Fibroblast of skin of right biceps (primary cell): ENCODE measurements at places on chromosomes 12 and 14.
A peak's percentile ranks its signal among the peaks of the same experiment; 100 is the strongest.

DNA sequence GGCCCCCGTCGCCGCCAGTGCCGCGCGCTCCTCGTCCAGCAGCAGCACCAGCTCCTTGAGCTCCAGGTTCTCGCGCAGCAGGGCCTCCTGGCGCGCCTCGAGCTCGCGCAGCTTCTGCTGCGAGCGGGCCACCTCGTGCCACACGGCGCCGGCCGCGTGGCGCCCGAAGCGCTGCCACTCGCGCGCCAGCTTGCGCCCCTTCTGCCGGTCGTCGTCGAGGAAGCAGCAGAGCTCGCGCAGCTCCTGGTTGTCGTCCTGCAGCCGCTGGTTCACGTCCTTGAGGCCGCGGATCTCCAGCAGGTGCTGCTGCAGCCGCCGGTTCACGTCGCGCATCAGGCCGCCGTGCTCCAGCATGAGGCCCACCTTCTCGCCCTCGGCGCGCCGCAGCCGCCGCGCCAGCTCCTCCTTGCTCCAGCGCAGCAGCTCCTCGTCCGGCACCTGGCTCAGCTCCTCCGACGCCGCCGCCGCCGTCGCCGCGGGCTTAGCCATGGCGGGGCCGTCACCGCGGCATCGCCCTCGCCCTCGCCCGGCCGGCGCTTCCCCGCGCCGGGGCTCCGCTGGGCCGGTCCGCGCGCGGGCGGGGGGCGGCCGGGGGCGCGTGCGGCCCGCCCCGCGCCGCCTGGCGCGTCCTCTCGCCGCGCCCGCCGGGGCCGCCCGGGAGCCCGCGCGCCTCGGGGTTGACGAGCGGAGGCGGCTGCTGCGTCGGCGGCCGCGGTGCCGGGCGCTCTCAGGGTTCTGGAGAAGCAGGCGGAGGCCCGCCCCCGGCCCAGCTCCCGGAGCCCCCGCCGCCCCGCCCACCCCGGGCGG, at the start of gene CCDC85C:
CCDC85C (minus strand) TSS at position 737 of the 807 bp plus-strand sequence; CDS start at position 489, 248 bp downstream.
- peak; percentile 49 for DNase-seq

- no peak for DNase-seq
Measured at GRCh38 chr12:6824085-6824775, 2.6 kb downstream of the GPR162 start.

DNA sequence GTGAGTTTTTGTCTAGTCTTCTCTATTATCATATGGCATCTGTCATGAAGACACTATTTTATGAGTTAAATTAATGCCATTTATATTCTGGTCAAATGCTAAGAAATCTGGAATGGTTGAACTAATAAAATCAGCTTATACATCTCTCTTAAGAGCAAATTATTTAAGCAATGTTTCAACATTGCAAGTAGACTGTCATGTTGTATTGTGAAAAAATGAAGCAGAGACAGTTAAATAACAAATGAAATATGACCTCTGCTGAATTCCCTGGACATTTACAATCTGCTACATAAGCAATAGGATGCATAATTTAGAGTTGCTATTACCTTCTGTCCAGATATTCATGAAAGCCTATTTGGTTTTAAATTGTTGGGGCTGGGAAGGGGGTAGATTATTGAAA, 30.6 kb downstream of the NAV3 start:
- DNase-seq: no peak

DNA sequence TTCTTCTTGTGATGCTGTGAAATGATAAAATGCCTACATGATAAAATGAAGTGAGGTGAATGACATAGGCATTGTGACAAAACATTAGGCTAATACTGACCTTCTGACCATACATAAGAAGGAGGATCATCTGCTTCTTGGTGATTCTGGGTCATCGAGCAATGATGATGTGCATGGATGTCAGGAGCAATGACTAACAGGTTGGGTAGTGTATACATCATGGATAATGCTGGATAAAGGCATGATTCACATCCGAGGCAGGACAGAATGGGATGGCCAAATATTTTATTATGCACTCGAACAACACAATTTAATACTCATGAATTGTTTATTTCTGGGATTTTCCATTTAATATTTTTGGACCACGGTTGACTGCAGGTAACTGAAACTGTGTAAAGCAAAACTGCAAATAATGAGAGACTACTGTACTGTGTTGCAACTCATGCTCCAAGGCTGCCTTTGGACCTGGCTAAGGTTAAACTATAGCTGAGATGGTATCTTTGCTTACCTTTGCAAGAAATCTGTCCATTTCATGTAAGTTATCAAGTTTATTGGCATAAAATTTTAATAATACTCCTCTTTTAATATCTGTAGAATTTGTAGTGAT, 7.6 kb upstream of the SLC25A21 start:
- DNase-seq: no peak

- DNase-seq: no peak
Measured at GRCh38 chr14:105865904-105866840, 339.8 kb downstream of the TMEM121 start.

DNA sequence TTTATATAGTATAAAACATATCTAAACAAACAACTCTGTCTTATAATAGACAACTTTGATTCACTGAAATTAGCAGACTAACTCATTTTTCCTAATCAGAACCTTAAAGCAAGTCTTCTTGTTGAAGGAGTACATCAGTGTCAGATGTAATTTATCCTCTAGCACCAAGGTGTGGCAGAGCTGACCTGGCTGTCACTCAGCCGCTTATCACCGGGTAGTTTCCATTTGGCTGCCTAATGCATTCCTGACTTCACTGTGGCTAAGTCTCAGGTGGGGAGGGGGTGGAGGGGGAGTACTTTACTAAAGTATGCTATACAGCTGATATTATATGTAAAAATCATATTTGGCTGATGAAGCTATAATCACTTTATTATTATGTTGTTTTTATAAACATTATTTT, 339.9 kb upstream of the RGS6 start:
- DNase-seq: no peak

- DNase-seq: no peak
Measured at GRCh38 chr12:1811281-1811947, 9.0 kb upstream of the LRTM2 start.

GRCh38 chr12:95674163-95674562, 116.4 kb downstream of the NTN4 start:
- no peak for DNase-seq

DNA sequence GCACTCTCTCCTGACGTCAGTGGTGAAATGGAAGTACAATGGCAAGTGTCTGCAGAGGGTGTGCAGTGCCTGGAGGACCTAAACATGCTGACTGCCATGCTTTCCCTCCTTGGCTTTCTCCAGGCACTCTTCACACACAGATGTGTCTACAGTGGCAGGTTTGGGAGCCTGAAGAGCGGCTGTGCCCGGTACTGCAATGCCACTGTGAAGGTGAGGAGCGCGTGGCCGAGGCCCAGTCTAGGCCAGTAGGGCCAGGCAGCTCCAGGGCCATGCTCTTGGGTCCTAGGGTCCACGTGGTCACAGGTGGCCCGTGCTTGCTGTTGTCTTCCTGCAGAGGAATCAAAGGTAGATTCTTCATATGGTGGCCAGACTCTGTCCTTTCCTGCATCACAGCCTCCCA, 81.4 kb downstream of the STAB2 start:
- no peak for DNase-seq

DNA sequence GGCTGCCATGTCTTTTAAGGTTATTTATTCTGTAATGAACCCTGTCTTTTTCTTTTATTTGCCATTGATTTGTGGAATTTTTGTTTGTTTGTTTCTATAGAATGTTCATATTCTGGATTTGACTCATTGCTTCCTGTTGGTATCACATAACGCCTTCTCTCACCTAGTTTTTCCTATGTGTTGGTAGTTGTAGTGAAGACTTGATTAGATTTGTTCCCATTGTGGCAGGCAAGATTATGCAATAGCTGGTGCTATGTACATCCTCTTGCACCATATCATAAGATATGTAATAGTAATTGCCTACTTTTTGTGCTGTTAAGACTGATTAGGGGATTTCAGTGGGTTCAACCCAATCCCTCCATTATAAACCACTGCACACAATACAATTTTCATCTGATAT, 3.9 kb upstream of the KRT6B start:
- no peak for DNase-seq

DNA sequence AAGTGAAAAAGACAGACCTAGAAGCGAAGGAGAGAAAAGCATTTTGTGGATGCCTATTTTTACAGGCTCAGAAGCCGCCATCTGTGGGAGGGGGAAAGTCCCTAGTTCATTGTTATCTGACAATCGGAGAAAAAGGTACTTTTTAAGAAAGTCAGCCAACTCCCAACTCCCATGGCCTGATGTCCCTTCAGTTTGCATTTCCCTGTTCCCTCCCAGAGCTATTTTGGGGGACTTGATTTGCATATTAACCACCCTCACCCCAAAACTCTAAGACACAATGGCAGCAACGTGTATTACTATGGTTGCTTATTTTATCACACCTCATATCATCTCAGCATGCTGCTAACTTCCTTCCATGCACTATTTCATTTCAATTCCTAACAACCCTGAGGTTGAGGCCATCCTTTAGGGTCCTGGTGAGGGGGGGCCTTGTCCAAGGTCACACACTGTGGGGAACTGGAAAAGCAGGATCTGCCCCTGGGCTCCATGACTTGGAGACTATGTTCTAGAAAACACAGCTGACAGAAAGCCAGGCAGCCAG, 18.7 kb downstream of the HVCN1 start:
- no peak for DNase-seq

- no peak for DNase-seq
Measured at GRCh38 chr14:63269561-63270225, 49.0 kb downstream of the GPHB5 start.

DNA sequence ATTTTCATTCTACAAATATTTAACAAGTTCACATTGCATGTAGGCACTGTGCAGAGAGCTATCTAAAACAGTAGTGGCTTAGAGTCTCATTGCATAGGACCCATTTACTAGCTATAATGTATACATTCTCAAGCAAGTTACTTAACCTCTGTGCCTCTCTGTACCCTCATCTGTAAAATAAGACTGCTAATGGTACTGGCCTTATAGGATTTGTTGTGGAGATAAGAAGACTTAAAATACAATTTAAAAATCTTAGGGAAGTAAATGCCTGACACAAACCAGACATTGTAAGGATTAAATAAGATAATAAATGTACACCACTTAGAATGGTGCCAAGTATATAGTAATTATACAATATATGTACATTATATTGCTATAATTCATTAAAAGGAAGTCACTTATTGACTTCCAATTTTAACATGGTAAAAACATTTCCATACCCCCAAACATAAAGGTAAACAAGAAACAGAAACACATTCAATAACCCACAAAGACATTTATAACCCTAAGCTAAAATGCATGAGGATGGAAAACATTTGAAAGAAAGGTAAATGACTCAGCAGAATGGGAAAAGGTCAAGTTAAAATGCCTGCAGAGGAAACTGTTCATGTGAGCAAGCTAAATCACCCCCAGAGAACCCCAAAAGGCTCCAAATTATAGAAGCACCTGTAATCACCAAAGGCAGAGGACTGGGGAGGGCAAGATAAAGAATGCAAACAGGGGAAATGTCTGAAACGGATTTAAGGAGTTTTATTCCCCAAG, 30.8 kb downstream of the RPS6KA5 start:
- no peak for DNase-seq

GRCh38 chr12:21296348-21296747, 38.4 kb downstream of the SLCO1A2 start:
- DNase-seq: no peak

GRCh38 chr12:119225454-119225853, 46.7 kb downstream of the HSPB8 start:
- DNase-seq: no peak

- peak; percentile 25 for DNase-seq
Measured at GRCh38 chr14:100850841-100851585, 25.1 kb downstream of the MEG3 start.

GRCh38 chr12:9103050-9103849, 12.5 kb downstream of the A2M start:
- no peak for DNase-seq

GRCh38 chr14:105168496-105168978, at the start of gene JAG2:
Gene JAG2 (minus strand): TSS chr14:105168776. CDS start chr14:105168420, 356 bp downstream.
- DNase-seq: no peak

- peak; percentile 60 for DNase-seq
Measured at GRCh38 chr14:50139192-50139591, 22.8 kb upstream of the VCPKMT start.

- no peak for DNase-seq
Measured at GRCh38 chr14:103480595-103480994, 42.0 kb downstream of the CKB start.

GRCh38 chr14:43872222-43872621, 634.9 kb downstream of the FSCB start:
- DNase-seq: no peak

DNA sequence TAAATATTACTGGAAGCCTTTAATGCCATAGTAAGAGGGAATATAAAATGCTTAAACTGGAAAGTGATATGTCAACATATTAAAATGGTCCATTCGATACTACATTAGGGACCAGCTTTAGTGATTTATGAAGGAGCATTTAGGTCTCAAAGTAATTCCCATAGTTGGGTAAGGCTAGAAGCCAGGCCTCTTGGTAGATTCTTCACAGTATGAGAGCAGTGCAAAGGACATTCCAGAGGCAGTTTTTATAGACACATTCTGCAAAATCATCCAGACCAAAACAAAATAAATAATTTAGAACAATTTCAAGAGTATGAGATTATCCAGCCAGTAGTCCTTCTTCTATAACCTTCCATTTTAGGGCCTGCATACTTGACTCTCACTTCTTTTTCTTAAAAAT, 142.6 kb upstream of the PDZRN4 start:
- no peak for DNase-seq

- no peak for DNase-seq
Measured at GRCh38 chr12:12721814-12722434, 4.8 kb downstream of the CDKN1B start.

DNA sequence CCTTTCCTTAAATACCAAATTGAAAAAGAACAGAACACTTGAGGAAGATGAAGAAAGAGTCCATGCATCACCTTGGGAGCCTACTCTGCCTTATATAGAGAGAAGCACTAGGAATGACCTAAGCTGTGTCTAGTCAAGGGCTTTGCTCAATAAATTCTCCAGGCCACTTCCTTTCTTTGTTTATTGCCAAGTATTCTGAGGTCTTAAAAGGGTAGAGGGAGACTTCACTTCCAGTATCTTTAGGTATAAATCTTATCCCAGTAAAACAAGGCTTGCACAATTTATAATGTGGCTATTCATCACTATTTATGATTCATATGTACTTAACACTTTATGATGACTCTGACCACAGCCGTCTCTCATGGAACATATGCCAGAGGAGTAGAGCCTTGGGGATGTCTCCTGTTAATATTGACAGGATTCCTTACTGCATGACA, 85.1 kb upstream of the ARHGAP5 start:
- peak; percentile 98 for DNase-seq

- no peak for DNase-seq
Measured at GRCh38 chr12:96134200-96134599, 60.0 kb upstream of the ELK3 start.

DNA sequence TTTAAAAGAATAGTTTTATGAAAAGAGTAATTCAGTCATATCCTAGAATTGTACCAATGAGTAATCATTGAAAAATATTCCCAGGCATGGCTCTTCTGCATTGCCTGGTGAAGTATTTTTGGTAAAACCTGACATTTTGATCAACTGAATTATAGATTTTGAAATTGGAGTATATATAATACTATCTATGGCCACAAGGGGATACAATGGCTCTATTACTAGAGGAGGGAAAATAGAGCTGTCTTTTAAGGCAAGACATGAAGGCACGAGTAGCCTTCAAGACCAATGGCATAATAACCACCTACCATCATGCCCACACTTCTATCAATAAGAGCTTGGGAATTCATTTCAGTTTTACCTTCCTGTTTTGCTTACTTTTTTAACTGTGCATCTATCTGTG, 1241.4 kb upstream of the TMEM132C start:
- DNase-seq: no peak
